LNCaP clone FGC (cell line): ENCODE measurements at places on chromosomes 5 and 9.

- DNase-seq, result no peak
These were observed 136.9 kb upstream of the EGFLAM start for GRCh38 chr5:38121420-38121819.

DNA sequence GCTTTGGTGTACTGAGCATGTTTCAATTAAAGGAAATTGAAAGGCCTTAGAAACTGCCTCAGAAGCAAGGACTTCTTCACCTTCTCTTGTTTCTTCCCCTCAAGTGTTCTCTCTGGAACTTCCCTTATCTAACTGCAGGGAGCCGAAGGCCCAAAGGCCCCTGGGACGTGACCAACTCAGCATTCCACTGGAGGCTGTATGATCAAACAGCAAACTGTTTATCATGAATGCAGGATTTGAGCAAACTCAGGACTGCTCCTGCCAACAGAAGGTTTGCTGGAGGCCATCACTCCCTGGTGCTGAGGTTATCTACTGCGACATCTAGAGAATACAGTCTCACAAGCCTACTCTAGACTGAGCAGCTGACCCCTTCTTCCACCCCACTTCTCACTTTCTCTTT is 4.8 kb upstream of the CDH10 start:
- DNase-seq, result no peak

DNA sequence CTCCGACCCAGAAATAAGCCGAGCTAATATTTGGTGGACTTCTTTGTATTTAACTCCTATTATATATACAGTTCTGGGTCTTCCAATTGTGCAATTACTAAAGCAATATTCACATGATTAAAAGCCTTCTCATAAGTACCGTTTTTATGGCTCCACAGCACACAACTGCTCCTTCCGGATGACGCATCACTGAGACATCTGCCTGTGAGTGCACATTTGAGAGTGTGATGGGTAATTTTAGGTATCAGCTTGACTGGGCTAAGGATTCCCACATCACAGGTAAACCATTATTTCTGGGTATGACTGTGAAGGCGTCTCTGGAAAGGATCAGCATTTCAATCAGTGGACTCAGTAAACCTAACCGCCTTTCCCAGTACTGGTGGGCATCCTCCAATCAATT is 77.5 kb upstream of the SYK start:
- DNase-seq, result no peak

GRCh38 chr5:137313526-137314175 is 185.5 kb downstream of the SPOCK1 start:
- DNase-seq, result no peak

GRCh38 chr9:82583524-82583923 is 479.4 kb downstream of the RASEF start:
- DNase-seq, result no peak

DNA sequence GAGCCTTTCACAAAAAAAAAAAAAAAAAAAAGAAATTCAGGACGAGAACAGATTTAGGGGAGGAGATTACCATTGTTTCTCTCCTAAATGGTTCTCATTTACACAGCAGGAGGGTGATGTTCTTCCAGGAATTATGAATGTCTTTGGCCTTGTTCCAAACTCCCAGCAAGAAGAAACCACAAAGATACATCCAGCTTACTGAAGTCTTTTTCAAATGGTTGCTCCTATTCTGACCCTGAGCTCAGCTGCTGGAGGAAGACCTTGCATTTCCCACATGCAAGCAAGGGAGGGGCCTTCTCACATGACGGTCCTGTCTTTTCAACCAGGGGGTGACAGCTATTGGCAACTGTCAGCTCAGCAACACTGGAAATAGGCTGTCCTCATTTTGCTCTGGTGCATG is 203.0 kb upstream of the VLDLR start:
- peak; percentile 6 for DNase-seq

- DNase-seq, result no peak
These were observed 295.3 kb upstream of the DMRT1 start for GRCh38 chr9:546235-546634.

DNA sequence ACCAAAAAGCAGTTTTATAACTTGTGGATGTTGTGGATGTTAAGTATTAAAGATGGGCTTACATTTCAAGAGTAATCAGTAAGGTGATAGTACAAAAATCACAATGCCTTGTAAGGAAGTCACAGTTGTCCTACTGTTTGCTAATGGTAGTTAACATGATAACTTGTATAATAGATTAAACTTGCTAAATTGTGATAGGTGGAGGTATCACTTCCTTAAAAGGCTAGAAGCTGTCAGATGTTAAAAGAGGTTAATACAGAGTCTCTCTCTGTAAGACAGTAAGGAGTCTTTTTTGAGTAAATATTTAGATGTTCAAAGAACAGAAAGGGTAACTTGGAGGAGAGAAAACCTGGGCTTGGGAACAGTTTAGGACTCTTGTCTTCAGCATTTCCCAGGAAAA is 14.2 kb upstream of the MACIR start:
- DNase-seq, result no peak

GRCh38 chr9:85042981-85043647 is 373.6 kb downstream of the NTRK2 start:
- DNase-seq, result no peak

GRCh38 chr9:125908136-125908535 is 161.0 kb downstream of the PBX3 start:
- no peak for DNase-seq

GRCh38 chr9:34996181-34996904 is 6.8 kb downstream of the DNAJB5 start:
- DNase-seq, result no peak

DNA sequence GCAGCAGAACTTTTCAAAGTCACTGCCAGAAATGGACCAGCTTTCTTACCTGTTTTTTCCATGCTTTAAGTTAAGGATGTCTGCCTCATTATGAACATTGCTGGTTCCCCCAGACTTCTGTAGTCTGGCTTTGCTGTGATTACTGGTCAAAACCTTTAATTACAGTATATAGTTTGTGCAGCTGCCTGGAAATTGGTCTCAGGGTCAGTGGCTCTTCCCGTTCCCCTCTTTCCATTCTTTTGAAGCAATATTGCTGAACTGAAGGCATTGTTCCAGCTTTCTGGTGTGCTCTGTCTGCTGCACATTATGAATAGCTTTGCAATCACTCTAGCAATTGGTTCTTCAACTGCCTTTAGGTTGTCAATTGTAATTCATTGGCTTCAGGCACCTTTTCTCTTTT is 206.5 kb downstream of the ARL15 start:
- no peak for DNase-seq

DNA sequence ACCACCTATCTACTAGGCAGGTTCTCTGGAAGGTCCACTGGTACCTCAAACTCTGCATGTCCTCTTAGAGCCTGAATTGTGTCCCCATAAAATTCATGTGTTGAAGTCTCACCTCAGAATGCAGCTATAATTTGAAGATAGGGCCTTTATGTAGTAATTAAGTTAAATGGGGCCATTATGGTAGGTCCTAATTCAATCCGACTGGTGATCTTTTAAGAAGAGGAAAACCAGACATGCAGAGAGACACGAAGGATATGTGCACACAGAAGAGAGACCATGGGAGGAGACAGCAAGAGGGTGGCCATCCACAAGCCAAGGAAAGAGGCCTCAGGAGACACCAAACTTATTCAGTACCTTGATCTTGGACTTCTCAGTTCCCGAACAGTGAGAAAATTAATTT is 345.4 kb downstream of the ENC1 start:
- no peak for DNase-seq

- DNase-seq, result no peak
These were observed 626.5 kb upstream of the ZNF608 start for GRCh38 chr5:125372694-125373631.

DNA sequence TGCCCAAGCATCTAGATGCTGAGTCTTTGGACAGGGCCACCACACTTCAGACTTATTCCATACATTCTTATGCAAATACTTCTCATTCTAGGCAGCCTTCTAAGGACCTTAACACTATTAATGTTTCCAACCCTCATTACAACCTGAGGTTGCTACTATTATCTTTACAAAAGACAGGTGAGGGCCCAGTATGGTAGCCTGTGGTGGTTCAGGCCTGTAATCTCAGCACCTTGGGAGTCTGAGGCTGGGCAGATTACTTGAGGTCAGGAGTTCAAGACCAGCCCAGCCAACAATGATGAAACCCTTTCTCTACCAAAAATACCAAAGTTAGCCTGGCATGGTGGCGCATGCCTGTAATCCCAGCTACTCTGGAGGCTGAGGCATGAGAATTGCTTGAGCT is 16.2 kb downstream of the ZFP62 start:
- DNase-seq, result no peak

DNA sequence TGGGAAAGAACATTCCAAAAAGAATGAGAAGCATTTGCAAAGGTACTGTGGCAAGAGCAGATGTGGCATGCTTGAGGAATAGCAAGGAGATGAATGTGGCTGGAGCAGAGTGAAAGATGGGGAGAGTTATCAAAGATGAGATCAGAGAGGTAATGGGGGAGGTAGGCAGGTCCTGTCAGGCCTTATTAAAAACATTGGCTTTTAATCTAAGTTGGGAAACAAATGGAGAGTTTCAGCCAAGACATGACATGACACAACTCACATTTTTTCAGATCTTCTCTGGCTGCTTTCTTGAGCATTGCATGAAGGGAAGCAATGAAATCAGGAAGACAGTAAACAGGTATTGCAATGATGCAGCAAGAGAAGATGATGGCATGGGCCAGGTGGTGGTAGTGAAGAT is 120.3 kb downstream of the MUSK start:
- no peak for DNase-seq

DNA sequence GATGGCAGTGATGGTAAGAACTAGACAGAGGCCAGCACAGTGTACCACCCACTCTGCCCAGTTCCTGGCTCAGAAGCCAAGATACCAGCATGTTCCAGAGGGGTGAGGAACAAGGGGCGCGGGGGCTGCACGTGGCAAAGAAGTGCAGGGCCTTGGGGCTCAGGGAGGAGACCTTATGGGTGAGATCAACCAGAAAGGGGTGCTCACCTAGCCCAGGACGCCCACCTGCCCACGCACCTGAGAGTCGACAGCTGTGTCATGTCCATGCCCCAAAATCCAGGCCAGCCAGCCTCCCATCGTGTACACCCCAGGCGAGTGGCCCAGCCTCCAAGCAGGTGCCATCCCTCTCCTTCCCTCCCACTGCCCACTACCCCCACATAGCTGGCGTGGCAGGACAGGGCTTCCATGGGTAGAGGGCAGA is 34.9 kb downstream of the BICD2 start:
- no peak for DNase-seq

- peak; percentile 68 for DNase-seq
These were observed at the start of gene ZNF483 for GRCh38 chr9:111525056-111525977. TSS of gene ZNF483 (plus strand) at chr9:111525179. CDS start at chr9:111527396, 2,217 bp downstream.

DNA sequence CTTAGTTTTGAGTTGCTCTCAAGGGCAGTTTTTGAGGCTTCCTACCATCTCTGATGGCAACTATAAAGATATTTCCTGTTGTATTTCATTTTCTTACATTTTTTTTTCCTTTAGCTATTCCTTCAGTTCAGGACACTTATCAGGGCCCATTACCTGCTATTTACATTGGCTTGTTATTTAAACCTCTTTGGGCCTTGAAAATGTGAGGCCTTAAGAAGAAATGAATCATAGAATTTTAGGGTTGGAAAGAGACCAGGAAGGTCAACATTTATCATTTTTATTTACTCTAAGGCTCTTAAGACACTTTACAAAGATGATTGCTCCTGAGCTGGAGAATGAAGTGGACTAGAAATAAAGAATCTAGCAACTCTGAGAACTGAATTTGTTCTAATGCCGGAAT is 335.2 kb downstream of the DTWD2 start:
- no peak for DNase-seq

GRCh38 chr9:136024696-136025316 is 63.6 kb upstream of the UBAC1 start:
- DNase-seq, result no peak

DNA sequence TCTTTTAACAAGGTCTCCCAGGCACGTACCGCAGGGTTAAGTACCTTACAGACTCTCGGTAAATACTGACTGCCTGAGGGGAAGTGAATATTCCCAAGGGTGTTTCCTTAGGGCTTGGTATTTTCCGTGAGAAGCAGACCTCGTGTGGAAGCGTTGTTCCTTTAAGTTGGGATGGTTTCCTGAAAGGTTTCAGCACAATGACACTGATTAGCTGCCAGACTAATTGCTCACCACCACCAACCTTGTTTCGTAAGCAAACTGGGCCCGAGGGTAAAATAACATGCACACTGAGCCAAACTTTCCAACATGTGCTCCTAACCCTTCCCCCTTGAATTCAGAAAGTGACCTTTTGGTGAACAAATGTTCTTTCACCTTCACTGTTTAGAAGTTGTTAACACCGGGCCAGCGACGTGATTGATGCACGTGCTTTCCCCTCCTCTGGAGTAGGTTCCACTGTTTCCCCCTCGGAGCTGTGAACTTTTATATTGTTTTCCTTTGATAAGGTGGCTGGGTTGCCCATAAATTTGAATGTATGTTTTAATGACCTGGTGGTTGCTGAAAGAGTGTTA is 128.1 kb upstream of the RPS23 start:
- no peak for DNase-seq

- no peak for DNase-seq
These were observed 6.3 kb downstream of the NR4A3 start for GRCh38 chr9:99828054-99828416.

- peak; percentile 89 for DNase-seq
These were observed 18.8 kb upstream of the OR2K2 start for GRCh38 chr9:111348821-111349271.

- peak; percentile 22 for DNase-seq
These were observed 242.1 kb downstream of the HCN1 start for GRCh38 chr5:45454114-45454513.

DNA sequence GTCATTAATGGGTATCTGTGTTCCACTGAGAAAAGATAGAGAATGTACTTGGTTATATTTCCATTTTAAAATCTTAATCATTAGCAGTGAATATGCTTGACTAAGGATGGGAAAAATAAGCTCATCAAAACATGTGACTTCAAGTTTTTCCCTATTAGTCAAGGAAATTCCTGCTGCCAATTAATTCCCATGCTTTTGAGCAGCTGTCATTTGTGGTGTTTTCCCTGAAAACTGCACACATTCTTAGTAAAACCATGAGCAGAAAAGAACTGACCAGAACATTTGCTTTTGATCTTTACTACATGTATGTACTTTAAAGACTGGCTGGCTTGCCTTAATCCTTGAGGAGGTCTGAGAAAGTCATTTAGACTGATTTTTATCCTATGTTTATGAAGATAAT is 75.2 kb downstream of the AOPEP start:
- DNase-seq, result no peak

GRCh38 chr9:123998278-123998925 is 13.2 kb upstream of the LHX2 start:
- DNase-seq, result no peak

GRCh38 chr9:8456344-8456743 is 656.8 kb upstream of the DMAC1 start:
- DNase-seq, result no peak
